ENCODE measurements at places on chromosomes 6 and 20. TPM values are rescaled to one million over a fixed set of nuclear protein-coding genes. Genes with fewer than 3 reads are reported as not detected.

GRCh38 chr20:3652676-3653596, 10.3 kb downstream of the GFRA4 start:
- peaks cover 26% of the 10 kb centered on the region for H3K36me3 ChIP-seq
- H3K27me3 ChIP-seq = peaks cover 8% of the 10 kb centered on the region
- no peak for DNase-seq

ADGB gene
- not detected for total RNA-seq

CALHM5 gene
- 2.1 TPM for total RNA-seq

DNA sequence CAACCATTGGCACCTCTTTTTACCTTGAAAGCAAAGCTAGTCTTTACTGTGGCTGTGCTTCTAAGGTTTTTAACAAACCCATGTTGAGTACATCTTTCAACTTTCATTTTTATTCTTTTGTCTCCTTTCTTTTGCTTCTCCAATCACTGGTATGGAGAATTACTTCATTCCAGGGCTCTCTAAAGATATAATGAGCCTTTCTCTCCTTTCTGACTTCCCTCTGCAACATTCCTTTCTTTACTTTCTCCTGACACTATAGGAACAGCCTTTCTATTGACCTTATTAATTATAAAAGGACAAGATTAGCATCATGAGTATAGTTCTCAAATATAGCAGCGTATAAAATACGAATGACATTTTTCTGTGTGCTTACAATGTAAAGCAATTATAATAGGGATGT, 23.1 kb upstream of the KIAA0408 start:
- no peak overlapping the region for H3K4me3 ChIP-seq
- peaks cover 3% of the 10 kb centered on the region for H3K36me3 ChIP-seq
- DNase-seq = no peak
- no peak overlapping the region for H3K27ac ChIP-seq

GRCh38 chr6:155472886-155473285, 17.2 kb upstream of the NOX3 start:
- no peaks in the 10 kb centered on the region for H3K36me3 ChIP-seq
- no peaks in the 10 kb centered on the region for H3K27me3 ChIP-seq
- H3K27ac ChIP-seq = no peak overlapping the region
- no peak for DNase-seq
- no peak overlapping the region for H3K4me3 ChIP-seq
- no peaks in the 10 kb centered on the region for H3K4me1 ChIP-seq

HINT3 gene
- 32.9 TPM for total RNA-seq

FBXL4 gene
- total RNA-seq = 17.2 TPM

DNA sequence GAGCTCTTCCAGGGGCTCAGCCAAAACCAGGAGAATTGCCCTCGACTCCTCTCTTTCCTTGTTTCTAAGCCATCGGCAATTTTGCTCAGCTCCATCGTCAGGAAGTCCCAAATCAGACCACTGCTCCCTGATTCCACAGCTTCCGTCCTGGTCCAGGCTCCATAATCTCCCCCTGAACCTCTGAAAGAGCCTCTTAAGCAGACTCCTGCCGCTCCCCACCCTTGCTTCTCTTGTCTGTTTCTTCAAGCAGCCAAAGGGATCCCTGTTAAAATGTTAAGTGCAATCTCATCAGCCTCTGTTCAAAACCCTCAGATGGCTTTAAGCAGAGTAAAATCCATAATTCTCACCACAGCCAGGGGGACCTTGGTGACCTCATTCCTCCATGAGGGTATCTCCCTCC, 244.7 kb upstream of the SPTLC3 start:
- no peaks in the 10 kb centered on the region for H3K27me3 ChIP-seq
- DNase-seq = no peak
- no peak overlapping the region for H3K27ac ChIP-seq
- no peaks in the 10 kb centered on the region for H3K4me1 ChIP-seq
- no peak overlapping the region for H3K4me3 ChIP-seq
- H3K36me3 ChIP-seq = no peaks in the 10 kb centered on the region

RAB44 gene
- total RNA-seq = 0.05 TPM

DNA sequence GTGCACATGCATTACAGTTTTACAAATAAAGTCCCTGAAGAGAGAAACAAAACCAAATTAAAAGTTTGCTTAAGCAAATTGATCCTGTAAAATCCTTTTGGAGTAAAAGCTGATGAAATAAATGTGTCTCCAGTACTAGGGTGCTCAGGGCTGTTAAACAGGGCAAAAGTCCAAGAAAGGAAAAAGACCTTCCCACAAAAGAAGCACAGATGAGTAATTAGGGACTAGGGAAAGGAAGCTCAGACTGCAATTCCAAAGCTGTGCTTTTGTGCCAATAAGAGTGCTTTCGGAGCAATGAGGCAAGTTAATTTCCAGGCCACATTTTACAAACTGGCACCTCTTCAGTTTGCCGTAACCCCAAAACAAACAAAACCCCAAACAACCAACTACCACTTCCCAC, 10.4 kb upstream of the RNF182 start:
- DNase-seq = no peak
- no peak overlapping the region for H3K4me3 ChIP-seq
- H3K27ac ChIP-seq = no peak overlapping the region
- no peaks in the 10 kb centered on the region for H3K36me3 ChIP-seq
- peaks cover 54% of the 10 kb centered on the region for H3K27me3 ChIP-seq

- peaks cover 9% of the 10 kb centered on the region for H3K4me1 ChIP-seq
- H3K27me3 ChIP-seq = no peaks in the 10 kb centered on the region
- peaks cover 2% of the 10 kb centered on the region for H3K36me3 ChIP-seq
- H3K27ac ChIP-seq = no peak overlapping the region
- no peak overlapping the region for H3K4me3 ChIP-seq
- DNase-seq = no peak
These were observed 43.7 kb downstream of the TRIM38 start for GRCh38 chr6:26006086-26006939.
